ENCODE measurements at places on chromosomes 2 and 18.

DNA sequence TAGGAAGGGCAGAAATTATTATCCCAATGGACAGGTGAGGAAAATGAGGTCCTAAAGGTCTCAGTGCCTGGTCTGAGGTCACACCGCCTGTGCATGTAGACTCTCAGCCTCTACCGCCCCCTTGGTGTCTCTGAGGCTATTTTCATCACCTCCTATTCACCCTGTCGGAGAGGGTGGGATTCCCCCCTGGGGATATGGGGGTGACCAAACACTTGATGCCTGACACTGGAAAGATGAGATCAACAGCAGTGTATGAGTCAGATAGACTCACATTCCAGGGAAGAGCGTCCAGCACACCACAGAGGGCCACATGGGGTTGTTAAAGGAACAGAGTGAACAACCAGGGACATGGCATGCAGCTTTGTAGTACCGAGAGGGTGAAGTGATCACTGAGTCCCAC is 199.7 kb downstream of the SMAD2 start:
- no peaks in the 10 kb centered on the region for H3K36me3 ChIP-seq
- no peak for DNase-seq
- H3K27ac ChIP-seq = no peak overlapping the region
- no peaks in the 10 kb centered on the region for H3K27me3 ChIP-seq

GRCh38 chr18:74898965-74899364 is 301.3 kb downstream of the ZNF407 start:
- H3K27me3 ChIP-seq = no peaks in the 10 kb centered on the region
- no peak overlapping the region for H3K4me3 ChIP-seq
- no peak overlapping the region for H3K27ac ChIP-seq
- no peaks in the 10 kb centered on the region for H3K4me1 ChIP-seq
- no peaks in the 10 kb centered on the region for H3K36me3 ChIP-seq
- DNase-seq = no peak

DNA sequence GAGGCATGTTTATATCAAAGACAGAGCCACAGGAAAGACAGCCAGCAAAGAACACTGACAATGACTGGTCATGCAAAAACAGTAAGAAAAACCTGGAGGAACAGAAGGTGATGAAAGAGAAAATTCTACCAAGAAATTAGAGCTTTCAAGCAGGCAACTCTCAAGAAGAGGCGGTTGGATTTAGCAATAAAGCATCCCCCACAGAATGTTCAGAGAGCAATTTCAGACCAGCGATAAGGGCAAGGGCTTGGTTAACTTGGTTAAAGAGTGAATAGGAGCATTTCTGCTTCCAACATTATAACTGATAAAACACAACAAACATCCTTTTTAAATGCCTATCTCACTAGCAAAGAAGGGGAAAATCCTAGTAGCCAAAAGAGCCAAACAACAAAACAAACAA is 68.0 kb upstream of the NCKAP5 start:
- no peak for DNase-seq
- no peak overlapping the region for H3K4me3 ChIP-seq
- no peak overlapping the region for H3K27ac ChIP-seq
- no peaks in the 10 kb centered on the region for H3K27me3 ChIP-seq
- no peaks in the 10 kb centered on the region for H3K4me1 ChIP-seq

- no peak overlapping the region for H3K27ac ChIP-seq
- DNase-seq = no peak
- no peaks in the 10 kb centered on the region for H3K27me3 ChIP-seq
These were observed 105.4 kb upstream of the RBBP8 start for GRCh38 chr18:22827741-22828140.

DNA sequence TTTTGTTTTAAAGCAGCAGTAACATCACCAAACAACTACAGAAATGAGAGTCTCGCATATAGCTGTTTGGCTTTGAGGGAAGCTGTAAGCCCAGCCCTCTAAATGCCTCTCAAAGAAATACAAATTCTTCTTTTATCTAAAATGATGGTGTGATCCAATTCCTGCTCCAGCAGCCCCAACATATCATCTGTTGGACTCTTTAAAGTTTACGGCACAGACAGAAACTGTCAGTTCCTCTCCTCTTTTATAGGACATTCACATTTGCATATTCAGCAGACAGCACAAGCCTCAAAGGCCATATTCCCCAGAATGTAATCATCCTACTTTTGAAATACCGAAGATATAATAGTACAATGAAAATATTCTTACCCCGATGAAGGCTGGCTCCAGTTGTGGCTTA is 216.9 kb upstream of the REV1 start:
- H3K4me3 ChIP-seq = no peak overlapping the region
- no peak overlapping the region for H3K27ac ChIP-seq
- no peaks in the 10 kb centered on the region for H3K4me1 ChIP-seq
- no peaks in the 10 kb centered on the region for H3K36me3 ChIP-seq

GRCh38 chr2:241942416-241943208 is 73.1 kb downstream of the RTP5 start:
- H3K27me3 ChIP-seq = no peaks in the 10 kb centered on the region
- H3K36me3 ChIP-seq = no peaks in the 10 kb centered on the region
- no peaks in the 10 kb centered on the region for H3K4me1 ChIP-seq
- no peak overlapping the region for H3K4me3 ChIP-seq
- no peak for DNase-seq

- peak within 1 kb of the TSS; percentile 93 for H3K4me3 ChIP-seq
- H3K27ac ChIP-seq = peak within 1 kb of the TSS; percentile 92
- no peaks in the 10 kb centered on the region for H3K36me3 ChIP-seq
- no peaks in the 10 kb centered on the region for H3K4me1 ChIP-seq
- no peak for DNase-seq
These were observed at the start of gene ASXL3 for GRCh38 chr18:33577685-33578517. Gene ASXL3, plus strand, starts transcription at chr18:33578219. Its CDS starts 413 bp downstream, at chr18:33578632.

DNA sequence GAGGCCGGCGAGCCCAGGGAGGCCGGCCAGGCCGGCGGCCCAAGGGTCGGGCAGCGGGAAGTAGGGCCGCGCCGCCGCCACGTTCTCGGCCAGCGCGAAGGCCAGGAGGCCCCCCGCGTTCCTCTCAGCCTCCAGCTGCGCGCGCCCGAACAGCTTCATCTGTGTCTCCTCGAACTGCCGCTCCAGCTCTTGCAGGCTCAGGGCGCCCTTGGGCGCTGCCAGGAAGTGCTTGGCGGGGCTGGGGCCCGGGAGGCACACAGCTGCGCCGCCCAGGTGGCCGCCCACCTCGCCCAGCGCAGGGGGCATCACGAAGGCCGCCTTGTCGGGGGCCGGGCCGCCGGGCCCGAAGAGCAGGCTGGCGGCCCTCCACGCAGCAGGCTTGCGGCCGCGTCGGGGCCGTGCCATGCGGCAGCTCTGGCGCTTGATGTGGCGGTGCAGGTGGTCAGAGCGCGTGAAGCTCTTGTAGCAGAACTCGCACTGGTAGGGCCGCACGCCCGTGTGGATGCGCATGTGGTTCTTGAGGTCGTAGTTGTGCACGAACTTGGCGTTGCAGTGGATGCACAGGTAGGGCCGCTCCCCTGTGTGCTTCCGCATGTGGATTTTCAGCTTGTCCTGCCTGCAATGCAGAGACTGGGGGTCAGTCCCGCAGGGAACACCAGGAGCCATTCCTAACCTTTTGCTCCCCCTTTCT is 99.0 kb upstream of the SMAD2 start:
- no peak overlapping the region for H3K4me3 ChIP-seq
- no peak overlapping the region for H3K27ac ChIP-seq
- DNase-seq = no peak
- H3K4me1 ChIP-seq = peaks cover 12% of the 10 kb centered on the region
- H3K36me3 ChIP-seq = no peaks in the 10 kb centered on the region
- H3K27me3 ChIP-seq = no peaks in the 10 kb centered on the region

- DNase-seq = no peak
- no peaks in the 10 kb centered on the region for H3K27me3 ChIP-seq
- no peak overlapping the region for H3K4me3 ChIP-seq
- H3K27ac ChIP-seq = no peak overlapping the region
- no peaks in the 10 kb centered on the region for H3K36me3 ChIP-seq
These were observed 8.6 kb upstream of the NCOA1 start for GRCh38 chr2:24482251-24482971.

DNA sequence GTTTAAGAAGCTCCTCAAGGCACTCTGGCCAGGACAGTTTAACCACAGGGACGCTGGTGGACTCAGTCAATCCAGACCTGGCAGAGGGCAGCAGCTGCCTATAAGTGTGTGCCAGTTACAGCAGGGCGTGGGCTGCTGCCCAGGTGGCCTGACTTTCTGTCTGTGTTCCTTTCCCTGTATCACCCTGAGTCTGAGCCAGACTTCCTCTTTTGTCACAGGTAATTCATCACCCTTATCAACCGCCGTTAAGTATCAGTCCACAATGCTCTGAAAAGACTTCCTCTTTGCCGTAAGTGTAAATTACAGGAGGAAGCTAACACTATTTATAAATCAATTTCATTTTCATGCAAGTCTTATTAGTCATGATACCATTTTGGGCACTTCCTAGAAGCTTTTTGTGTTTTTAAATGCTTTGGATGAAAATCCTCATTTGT is 7.0 kb downstream of the LPIN1 start:
- peak overlapping the region; percentile 16 for H3K4me3 ChIP-seq
- H3K4me1 ChIP-seq = peaks cover 21% of the 10 kb centered on the region
- peak overlapping the region; percentile 17 for H3K27ac ChIP-seq
- DNase-seq = no peak
- H3K36me3 ChIP-seq = no peaks in the 10 kb centered on the region

- DNase-seq = no peak
- H3K4me3 ChIP-seq = no peak overlapping the region
- H3K36me3 ChIP-seq = no peaks in the 10 kb centered on the region
- no peaks in the 10 kb centered on the region for H3K4me1 ChIP-seq
- no peaks in the 10 kb centered on the region for H3K27me3 ChIP-seq
- no peak overlapping the region for H3K27ac ChIP-seq
These were observed 157.9 kb upstream of the UNC80 start for GRCh38 chr2:209613649-209614305.

DNA sequence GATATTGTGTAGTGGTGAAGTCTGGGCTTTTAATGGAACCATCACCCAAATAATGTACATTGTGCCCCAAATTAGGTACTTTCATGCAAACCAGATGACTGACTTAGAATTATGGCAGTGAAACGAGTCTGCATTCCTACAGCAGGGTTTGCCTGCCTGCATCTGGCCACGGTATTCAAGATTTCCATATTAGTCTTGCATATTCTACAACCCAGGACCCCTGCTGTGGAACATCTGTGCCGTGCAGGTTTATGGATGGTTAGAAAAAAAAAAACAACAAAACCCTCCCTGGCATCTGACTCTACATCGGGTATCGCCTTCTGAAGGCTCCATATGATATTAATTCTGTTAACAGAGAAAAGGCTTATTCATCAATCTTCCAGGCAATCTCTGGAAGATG is 394.8 kb downstream of the DCDC2C start:
- H3K27ac ChIP-seq = no peak overlapping the region
- H3K27me3 ChIP-seq = no peaks in the 10 kb centered on the region
- no peaks in the 10 kb centered on the region for H3K36me3 ChIP-seq
- no peaks in the 10 kb centered on the region for H3K4me1 ChIP-seq
- DNase-seq = no peak

DNA sequence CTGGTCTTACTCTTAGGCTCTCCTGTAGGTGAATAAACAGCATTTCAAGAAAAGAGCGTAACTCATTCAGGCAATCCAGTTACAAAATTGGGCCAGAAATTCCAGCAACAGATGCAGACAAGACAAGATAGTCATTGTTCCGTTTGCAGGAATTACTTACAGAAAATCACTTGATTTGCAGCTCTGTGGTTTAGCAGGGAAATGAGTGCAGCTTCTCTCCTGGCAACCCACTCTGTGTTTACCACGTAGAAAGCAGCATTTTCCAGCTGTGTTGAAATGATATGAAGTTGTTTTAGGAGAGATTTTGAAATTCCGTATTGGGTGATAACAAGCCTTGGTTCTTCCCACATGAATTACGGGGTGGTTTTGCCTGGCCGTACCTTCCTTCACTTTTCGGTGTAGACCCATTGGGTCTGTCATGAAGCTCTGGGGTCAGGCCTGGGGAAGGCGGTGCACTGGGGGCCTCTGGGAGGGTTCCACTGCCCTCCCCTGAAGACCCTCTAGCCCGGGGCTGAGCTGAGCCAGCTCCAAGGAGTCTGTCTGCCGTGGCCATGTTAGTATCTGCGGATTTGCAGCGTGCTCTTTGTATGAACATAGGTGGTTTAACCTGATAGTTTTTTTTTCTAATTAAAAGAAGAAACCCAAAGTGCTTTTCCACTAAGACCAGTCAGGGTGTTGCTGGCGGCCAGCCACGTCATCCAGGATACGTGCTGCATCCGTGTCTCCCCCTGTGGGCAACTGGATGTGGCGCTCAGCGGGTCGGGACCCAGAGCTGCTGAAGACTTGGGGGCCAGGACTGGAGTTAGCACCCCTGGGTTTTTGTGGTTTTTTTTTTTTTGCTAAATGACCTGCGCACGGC is 58.9 kb upstream of the KCNG2 start:
- peaks cover 52% of the 10 kb centered on the region for H3K36me3 ChIP-seq
- no peaks in the 10 kb centered on the region for H3K4me1 ChIP-seq
- DNase-seq = no peak
- H3K27me3 ChIP-seq = no peaks in the 10 kb centered on the region

GRCh38 chr2:226304308-226304707 is 495.3 kb downstream of the IRS1 start:
- H3K27ac ChIP-seq = no peak overlapping the region
- no peak overlapping the region for H3K4me3 ChIP-seq
- no peaks in the 10 kb centered on the region for H3K36me3 ChIP-seq
- H3K4me1 ChIP-seq = no peaks in the 10 kb centered on the region
- no peak for DNase-seq
- H3K27me3 ChIP-seq = no peaks in the 10 kb centered on the region

- no peak overlapping the region for H3K27ac ChIP-seq
- no peak overlapping the region for H3K4me3 ChIP-seq
- peaks cover 34% of the 10 kb centered on the region for H3K36me3 ChIP-seq
These were observed 46.9 kb upstream of the CYP20A1 start for GRCh38 chr2:203191961-203192360.

DNA sequence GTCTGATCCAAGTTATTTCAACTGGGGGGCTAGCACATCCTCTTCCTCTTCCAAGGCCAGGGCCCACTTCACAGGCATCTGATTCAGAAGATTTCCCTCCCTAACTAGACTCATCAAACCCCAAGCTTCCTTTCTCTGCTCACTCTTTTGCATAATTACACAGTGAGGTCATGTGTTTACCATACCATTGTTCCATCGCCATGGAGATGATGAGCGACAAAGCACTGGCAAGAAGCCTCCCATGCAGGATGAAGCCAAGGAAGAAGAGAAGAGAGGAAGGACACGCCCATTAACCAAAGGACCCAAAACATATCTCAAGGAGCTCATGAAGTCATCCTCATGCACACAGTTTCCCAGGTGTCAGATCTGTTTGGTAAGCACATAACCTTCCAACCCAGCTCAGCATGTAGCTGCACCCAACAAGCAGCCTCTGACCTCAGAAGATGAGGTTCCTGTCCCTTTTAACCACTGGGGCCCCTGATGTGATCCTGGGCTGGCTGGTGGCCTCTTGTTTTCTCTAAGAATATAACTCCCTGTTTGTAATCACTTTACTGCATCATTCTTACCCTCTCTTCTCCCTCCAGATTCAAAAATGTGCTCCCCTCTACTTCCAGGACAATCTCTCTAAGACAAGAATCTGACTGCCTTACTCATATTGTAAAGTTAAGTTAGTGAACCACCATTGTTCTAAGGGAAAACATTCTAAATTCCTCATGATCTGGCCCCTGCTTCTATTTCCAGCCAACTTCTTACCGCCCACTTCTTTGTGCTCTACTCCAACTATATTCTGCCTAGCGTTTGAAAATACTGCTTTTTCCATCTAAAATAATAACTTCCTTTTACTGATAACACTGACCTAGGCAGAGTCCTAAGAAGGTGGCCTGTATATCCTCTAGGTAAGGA is 190.1 kb downstream of the TTC32 start:
- H3K27ac ChIP-seq = peak overlapping the region; percentile 60
- H3K36me3 ChIP-seq = no peaks in the 10 kb centered on the region
- DNase-seq = no peak
- H3K27me3 ChIP-seq = no peaks in the 10 kb centered on the region
- H3K4me3 ChIP-seq = no peak overlapping the region
- H3K4me1 ChIP-seq = peaks cover 10% of the 10 kb centered on the region
